NCI-H1048 (cell line): ENCODE measurements at places on chromosomes 11 and 22.

GRCh38 chr11:81874635-81875034 is 859.0 kb downstream of the FAM181B start:
- no peak for DNase-seq

DNA sequence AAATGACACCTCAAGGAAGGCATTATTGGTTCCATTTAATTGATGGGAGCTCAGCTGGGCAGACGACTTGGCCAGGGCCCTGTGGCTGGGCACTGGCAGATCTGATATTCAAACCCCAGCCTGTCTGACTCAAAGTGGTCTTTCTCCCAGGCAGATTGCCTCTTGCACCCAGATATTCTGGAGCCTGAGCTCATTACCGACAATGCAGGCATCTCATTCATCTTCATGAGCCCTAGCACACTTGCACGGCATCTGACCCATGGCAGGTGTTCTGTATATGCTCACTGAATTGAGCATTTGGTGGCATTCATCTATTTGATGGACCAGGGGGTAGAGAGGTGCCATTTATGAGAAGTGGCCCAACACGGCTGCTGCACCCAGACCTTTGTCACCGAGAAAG is 193.1 kb downstream of the DSCAML1 start:
- DNase-seq = no peak

DNA sequence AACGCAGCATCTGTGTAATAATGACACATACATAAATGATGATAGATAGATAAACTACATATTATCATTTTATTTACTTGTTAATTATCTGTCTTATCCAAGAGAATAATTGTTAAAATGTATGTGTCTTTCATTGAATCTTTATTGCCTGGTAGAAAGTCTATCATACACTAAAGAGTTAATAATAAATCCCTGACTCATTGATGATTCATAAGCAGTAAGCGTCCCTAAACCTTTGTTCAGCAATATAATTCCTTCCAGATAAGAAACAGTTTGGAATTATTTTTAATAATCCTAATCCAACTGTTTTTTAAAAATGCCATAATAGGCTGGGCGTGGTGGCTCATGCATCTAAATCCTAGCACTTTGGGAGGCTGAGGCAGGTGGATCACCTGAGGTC is 655.6 kb upstream of the CNTN5 start:
- no peak for DNase-seq

- no peak for DNase-seq
Observed at GRCh38 chr11:65204646-65205601, 23.2 kb downstream of the CAPN1 start.

DNA sequence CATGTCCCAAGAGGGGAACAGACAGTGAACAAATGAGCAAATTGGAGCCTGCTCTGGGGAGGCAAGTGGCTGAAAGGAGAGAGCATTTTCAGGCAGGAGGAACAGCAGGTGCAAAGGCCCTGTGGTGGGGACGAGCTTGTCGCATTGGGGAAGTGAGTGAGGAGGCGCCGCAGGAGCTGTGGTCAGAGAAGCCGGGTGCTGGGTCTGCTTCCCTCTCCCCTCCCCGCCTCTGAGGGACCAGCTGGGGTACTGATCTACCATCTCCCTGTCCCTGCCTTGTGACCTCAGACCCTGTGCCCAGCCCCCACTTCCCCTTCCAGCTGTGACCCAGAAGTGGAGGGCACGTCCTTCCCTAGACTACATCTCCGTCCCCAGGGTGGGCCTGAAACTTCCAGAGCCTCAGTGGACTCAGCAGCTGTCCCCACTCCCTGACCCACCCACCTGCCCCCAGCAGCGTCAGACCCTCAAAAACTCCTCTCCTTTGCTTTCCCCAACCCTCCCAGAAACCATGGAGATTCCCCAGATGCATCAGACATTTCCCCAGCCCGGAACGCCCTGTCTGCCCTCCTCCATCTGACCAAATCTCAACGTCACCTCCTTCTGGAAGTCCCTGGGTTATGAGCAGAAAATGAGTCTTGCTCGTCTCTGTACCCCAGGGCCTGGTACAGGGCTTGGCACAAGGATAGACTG is 19.7 kb upstream of the PDGFB start:
- DNase-seq = no peak

- DNase-seq = no peak
Observed at GRCh38 chr11:75652936-75653335, 15.9 kb downstream of the MAP6 start.

DNA sequence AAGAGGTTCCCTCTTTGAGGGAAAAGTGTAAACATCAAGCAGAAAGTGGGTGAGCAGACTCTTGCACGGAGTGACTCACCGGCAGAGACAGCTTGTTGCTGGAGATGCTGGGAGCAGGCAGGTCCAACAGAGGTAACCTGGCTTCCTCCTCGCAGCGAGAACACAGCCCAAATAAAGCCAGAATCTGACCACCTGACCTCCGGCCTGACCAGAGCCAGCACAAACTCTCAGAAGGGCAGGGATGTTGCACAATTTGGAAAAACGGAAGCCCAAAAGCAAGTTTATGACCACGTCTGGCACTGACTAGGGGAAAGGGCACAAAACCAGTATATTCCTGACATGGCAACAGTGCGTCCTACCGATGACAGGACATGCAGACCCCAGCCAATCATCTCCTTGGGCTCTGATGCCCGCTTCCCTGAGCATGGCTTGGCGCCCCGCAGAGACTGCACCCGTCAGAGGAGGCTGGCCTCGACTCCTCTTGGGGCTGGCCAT is 5.4 kb downstream of the SMCO4 start:
- no peak for DNase-seq

GRCh38 chr11:34407121-34407813 is 31.5 kb upstream of the CAT start:
- DNase-seq = no peak

DNA sequence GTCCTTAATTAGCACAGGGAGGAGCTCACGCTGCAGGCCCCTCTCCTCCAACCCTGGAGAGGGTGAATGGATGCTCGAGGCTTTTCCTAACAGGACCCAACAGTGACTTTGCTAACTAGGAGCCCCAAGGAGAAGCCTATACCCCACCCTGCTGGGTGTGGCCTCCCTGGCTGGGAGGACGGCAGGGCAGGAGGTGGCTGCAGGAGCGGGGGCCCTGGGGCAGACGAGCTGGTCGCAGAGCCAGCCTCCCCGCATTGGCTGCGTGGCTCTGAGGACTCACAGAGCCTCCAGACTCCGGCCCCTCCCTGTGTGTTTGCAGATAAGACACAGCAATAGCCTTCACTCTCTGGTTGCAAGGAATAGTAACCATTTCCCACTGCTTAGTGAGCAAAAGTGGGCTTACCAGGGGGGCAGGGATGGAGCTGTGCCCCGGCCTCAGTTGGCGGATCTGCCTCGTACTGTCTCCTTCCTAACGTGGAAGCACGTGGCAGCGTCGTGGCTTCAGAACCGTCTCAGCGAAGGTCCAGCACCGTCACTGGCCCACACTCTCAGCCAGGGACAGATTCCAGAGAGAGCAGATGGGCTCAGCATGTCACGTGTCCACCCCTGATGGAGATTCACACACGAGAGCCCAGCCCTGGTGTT is 1087.5 kb downstream of the BRD1 start:
- DNase-seq = no peak

DNA sequence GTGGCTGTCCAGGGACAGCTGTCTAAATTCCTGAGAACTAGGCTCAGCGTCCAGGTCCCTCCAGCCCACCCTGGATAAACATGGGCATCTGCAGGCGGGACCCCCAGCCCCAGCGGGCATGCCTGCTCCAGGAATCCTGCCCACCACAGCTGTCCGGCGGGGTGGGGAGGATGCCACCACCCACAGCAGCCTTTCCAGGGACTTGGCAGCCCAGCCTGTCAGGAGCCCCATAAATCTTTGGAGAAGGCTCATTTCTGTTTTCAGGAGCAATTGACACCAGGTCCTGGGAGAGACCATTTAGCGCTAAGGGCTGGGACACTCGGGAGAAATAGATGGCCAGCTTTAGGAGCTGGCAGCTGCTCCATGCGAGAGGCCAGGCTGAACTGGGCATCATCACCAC is 358.9 kb downstream of the CADM1 start:
- no peak for DNase-seq

DNA sequence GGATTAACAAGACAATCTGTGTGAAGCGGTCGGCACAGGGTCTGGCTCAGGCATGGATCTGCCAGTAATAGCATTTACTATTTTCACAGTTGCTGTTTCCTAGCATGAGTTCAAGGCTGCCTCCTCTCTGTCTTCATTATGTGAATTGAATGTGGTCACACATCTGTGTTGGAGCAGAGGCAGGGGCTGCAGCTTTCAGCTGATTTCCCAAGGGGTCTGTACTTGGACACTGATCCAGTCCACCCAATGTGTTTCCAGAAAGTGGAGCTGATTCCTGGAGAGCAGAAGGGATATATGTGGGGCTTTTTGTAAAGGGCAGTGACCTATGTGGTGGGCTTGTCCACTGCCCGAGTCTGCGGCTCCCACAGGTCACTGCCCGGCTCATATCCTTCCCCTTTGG is 3.5 kb upstream of the CELSR1 start:
- no peak for DNase-seq

DNA sequence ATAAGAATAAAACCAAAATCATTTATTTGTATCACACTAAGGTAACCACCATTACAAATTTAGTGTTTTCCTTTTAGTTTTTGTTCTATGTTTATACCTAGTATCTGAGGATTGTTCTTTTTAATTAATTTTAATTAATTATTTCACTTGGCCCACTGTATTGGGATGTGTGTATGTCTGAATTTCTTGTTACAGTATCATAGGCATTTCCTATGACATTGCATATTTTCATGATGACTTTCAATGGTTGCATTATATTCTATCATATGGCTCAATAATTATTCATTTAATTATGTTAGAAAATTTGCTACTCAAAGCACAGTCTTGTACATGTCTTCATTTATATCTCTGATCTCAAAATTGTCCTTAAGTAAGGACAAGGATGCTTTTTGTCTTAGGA is 41.0 kb downstream of the C11orf71 start:
- DNase-seq = no peak

DNA sequence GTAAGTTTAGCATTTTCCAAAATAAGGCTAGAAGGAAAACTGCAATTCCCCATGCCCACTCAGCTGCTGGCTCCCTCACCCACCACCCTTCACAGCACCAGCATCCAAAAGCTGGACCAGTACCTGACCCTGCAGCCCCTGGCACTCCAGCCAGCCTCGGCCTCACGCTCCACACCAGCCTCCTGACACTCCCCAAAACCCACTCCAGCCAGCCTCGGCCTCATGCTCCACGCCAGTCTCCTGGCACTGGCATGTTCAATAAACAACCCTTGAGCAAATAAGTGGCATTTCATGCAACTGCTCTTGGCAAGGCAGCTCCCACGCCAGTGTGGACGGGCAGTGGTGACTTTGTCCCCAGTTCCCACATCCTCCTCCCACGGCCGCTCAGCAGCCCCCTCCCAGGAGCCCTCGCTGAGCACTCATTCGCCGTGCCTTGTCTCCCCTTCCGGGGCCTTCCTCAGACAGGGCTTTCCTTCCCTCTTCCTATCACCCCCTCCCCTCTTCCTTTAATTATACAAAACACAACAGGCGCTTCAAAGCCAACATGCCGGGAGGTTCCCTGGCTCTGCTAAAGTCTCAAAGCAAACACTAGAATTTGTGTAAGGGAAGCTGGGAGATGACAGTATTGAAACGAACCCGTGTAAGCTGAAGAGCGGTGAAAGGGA is 6.8 kb downstream of the TOLLIP start:
- DNase-seq = no peak

GRCh38 chr11:35980686-35981390 is 37.0 kb downstream of the LDLRAD3 start:
- DNase-seq = no peak

DNA sequence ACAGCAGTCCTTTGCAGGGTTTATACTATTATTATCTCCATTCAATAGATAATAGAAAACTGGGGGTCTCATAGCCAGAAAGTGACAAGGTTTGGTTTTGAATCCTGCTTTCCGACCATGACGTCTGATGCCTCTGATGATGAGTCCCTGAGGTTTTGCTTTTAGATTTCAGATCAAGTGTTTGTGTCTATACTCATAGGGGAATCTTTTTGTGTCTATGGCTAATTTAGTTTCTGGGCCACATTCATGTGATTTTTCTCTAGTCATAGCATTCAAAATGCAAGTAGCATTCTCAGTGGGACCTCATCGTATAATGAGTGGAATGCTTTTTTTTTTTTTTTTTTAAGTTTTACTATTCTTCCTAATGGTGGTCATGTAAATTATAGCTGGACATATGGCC is 72.9 kb downstream of the TNRC6B start:
- DNase-seq = no peak

GRCh38 chr11:96156379-96156722 is 186.6 kb downstream of the MAML2 start:
- DNase-seq = no peak

GRCh38 chr11:77361184-77361583 is 59.7 kb upstream of the GDPD4 start:
- no peak for DNase-seq
